ENCODE measurements at places on chromosomes 7 and 10.

GRCh38 chr10:132848291-132848701, 62.3 kb upstream of the NKX6-2 start:
- DNase-seq: no peak

- no peak for DNase-seq
Observed at GRCh38 chr7:156450473-156450872, 190.1 kb upstream of the RNF32 start.

DNA sequence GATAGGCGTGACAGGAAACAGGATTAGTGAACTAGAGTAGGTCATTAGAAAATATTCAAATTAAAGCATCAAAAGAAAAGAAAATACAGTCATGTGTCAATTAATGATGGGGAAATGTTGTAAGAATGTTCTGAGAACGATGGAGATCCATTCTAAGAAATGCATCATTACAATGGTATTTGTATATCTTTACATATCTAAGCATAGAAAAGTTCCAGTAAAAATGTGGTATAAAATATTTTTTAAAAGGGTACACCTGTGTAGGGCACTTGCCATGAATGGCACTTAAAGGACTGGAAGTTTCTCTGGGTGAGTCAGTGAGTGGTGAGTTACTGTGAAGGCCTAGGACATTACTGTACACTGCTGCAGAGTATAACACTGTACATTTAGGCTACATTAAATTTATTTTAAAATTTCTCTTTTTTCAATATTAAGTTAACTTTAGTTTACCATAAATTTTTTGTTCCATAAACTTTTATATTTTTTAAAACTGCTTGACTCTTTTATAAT, 282.5 kb downstream of the BMPER start:
- no peak for DNase-seq

- DNase-seq: no peak
Observed at GRCh38 chr7:143285806-143286521, 1.2 kb downstream of the TMEM139 start.

DNA sequence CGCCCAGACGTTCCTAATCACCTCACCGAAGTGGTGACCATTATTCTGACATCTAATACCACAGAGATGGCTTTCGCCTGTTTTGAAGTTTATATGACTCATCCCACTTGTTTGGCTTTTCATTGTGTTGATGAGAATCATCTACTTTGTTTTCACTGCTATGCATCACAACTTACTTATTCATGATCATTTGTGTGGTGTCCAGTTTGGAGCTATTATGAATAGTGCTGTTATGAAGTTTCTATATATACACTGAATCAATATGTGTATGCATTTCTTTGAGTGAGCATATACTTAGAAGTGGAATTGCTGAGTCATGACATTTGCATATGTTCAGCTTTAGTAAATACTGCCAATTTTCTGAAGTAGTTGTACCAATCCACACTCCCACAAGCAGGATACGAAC, 38.6 kb upstream of the TNKS2 start:
- DNase-seq: no peak

DNA sequence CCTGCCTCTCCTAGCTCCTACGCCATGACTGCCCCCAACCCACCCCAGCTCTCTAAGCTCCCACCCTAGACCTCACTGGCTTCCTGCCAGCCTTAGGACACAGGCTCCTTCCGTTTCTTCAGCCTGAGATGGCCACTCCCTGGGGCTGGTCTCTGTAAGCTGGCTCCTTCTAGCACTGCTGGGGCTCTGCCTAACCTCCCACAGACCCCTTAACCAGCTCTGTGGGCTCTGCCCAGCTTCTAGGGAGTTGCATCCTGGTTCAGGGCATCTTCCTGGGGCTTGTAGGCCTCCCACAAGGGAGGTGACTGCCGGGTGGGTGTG, 478.6 kb upstream of the KLF6 start:
- no peak for DNase-seq

- DNase-seq: no peak
Observed at GRCh38 chr7:111960984-111961383, 245.2 kb downstream of the DOCK4 start.

GRCh38 chr10:97250952-97251351, 41.5 kb downstream of the ARHGAP19 start:
- DNase-seq: no peak

GRCh38 chr10:88270871-88271713, 312.0 kb downstream of the RNLS start:
- peak; percentile 42 for DNase-seq

- DNase-seq: no peak
Observed at GRCh38 chr7:138564365-138564764, 104.3 kb downstream of the TRIM24 start.

DNA sequence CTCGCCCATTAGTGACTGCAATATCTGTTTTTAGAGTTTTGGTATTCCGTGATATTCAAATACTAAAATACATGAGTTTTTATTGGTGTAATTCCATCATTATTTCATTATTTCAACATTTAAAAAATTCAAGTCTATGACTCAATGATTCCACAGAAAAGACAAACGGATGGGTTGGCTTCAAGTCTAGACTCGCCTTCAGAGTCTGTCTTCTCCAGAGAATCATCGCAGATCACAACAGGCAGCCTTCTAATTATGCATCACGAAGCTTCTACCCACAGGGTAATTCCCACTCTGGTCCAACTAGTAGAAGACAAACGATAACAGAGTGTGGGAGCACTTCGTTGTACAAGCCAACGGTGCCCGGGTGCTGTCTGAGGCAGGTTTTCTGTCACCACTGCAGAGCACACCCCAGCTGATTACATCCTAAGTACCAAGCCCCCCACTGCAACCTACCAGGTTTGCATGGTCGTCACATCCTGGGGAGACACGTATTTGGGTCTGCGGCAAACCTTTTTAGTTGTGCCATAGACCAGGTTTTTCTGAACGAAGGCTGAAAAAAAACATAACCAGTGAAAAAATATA, 28.9 kb downstream of the PARP12 start:
- no peak for DNase-seq

GRCh38 chr7:55066524-55066923, 47.7 kb downstream of the EGFR start:
- DNase-seq: no peak

DNA sequence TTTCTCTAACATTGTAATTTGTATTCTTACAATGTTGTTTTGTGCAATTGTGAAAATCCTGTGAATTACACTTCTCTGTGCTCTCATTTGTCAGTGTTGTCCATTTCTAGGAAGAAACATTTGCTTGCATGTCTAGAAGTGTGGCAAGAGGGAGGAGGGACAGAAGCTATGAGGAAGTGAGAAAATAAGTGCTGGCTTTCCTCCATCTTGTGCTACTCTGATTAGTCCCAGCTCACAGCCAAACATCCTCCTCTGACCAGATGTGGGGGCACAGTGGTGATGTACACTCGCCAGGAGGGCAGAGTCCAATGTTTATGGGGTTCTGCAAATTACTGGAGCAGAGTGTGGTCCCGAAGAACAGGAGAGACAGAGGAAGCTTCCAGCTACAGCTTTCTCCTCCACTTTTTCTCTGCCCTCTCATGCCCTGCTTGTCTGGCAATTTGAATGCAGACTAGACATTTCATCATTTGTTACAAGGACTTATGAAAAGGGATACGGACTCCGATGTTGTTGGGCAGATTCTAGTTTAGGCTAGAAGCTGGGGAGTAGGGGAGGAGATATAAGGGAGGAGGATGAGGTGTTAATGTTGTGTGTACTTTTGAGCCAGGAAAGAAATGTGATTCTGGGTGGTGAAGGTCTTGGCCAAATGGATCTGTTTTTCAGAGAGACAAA, 131.0 kb upstream of the C1GALT1 start:
- no peak for DNase-seq

DNA sequence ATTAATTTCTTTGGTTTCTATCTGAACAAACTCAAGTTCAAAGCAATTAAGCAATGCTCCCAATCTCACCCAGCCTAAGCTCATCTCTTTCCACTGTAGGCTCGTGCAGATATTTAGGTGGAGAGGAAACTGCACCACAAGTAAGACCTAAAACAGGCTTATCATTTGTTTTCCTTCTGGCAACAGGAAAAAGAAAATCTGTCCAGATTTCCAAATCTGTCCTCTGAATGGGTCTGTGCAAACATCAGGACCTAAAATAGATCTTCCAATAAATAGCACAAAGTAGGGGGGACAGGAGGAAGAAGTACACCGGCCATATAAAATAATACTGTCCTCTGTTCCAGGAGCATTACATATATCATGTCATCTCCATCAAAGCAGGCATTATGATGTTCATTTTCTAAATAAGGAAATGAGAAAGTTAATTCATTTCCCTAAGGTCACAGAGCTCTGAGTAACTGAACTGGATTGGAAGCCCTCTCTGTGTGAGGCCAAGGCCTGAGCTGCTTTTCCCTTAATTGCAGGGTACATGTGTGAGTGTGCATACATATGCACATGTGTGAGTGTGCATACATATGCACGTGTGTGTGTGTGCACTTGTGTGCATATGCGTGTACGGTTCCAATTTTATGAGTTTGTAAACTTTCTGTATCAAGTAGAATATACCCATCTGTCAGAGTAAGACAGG, 92.8 kb upstream of the PARD3 start:
- no peak for DNase-seq

DNA sequence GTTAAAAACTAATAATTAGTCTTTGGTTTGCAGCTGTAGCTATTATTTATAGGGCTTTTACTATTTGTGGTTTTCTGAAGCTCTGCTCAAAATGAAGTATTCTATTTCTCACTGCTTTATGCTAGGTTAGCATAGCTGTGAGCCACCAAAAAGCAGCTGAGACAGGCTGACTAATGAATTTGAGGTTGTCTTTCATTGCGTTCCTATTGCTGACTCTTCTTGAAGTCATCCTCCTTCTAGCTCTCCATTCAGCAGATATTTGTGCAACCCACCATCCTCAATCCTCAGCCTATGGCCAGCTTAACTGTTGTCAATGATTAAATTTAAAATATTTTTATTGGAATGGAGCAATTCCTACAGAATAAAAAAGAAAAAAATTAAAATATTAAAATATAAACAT, 2.1 kb upstream of the RALA start:
- DNase-seq: no peak

- peak; percentile 61 for DNase-seq
Observed at GRCh38 chr7:45001138-45001694, 1.2 kb downstream of the CCM2 start.

GRCh38 chr7:105279688-105280007, 109.1 kb downstream of the SRPK2 start:
- DNase-seq: no peak

- no peak for DNase-seq
Observed at GRCh38 chr10:113129117-113129516, 179.1 kb downstream of the TCF7L2 start.

GRCh38 chr7:77830649-77831355, 32.2 kb downstream of the PHTF2 start:
- DNase-seq: no peak

- no peak for DNase-seq
Observed at GRCh38 chr7:36651404-36651803, 72.9 kb downstream of the AOAH start.

- peak; percentile 9 for DNase-seq
Observed at GRCh38 chr10:29119374-29119773, 169.5 kb upstream of the LYZL1 start.

- DNase-seq: no peak
Observed at GRCh38 chr7:5867060-5867459, 13.5 kb upstream of the OCM start.

DNA sequence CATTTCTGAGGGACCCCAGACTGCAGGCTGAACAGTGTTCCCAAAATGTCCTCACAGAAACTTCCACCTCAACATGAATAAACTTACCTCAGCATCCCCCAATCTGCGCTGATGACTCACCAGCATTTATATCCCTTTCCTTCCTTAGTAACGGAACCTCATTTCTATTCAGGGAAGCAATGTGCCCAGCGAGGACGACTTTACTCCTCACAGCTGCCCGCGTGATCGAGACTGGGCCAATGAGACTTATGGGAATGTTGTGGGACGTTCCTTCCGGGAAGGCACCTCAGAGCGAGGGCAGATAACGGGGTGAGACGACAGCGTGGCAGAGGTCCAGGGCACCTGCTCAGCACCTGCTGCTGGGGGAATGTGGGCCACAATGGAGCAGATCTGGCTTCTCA, 73.1 kb upstream of the CAMK2B start:
- no peak for DNase-seq

Measured in activated CD4-positive, alpha-beta T cell treated with anti-CD3 and anti-CD28 coated beads, Interleukin-2, amount 50 U/mL, for 48 hours (primary cell).